Muscle of arm (tissue), 14 donors: ENCODE measurements at places on chromosomes 12 and 14.

- no peak for DNase-seq
Measured at GRCh38 chr12:59234391-59234790, 314.1 kb upstream of the LRIG3 start.

GRCh38 chr14:94153750-94154342 is 20.3 kb upstream of the PPP4R4 start:
- DNase-seq = no peak

GRCh38 chr12:72135021-72135301 is 137.2 kb upstream of the TRHDE start:
- DNase-seq = no peak

DNA sequence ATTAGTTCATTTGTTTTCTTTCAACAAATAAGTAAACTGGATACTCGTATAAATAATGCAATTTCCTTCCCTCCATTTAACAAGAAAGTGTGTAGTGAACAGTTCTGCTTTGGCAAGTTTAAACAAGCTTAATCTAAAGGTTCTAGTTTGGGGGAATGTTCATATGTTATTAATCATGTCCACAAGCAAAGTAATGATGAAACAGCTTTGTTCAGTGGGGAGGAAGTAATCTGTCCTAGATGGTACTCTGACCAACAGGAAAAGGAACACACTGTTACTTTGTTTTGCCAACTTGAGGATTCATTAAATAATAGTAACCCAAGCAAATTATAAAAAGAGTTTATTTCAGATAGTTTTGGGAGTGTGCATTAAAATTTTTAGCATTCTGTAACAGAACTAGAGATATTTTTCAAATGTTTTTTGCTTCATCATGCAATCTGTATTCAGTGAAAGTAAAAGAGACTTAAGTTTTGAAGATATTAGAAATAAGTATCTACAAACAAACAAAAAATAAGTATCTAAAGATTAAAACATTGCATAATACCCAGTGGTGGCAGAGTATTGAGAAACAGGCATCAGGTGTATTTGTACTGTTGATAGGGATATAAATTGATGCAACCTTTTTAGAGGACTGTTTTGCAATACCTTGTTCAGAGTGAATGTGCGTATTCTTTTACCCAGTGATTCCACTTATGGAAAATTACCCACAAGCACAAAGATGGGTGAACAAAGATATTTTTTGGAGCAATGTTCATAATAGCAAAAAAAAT is 61.1 kb downstream of the RAB35 start:
- no peak for DNase-seq

DNA sequence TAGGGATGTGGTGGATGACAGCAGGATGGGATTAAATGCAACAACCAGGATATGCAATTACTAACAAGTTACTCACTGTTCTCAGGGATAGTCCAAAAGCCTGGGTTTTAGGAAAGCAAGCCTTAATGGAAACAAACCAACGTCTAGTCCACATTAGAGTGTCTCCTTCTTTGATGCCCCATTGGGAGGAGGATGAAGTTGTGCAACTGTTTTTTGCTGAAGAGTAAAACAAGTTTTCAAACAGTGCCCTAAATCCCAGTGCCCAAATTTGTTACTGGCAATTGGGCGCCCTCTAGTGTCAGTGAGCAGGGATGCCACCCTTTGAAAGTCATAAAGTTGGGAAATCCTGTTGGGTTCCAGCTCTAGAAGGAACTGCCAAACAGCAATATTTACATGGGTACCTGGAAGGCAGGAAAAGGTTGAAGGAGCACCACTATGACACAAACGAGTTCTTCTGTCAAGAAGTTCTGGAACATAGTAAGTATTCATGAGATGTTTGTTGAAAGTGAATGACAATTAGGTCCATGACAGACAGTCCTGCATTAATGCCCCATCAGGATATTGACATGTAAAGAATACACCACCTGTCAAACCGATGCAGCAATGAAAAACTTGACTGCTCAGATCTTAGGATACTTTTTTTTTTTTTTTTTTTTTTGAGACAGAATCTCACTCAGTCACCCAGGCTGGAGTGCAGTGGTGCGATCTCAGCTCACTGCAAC is 11.1 kb upstream of the DPF3 start:
- peak; percentile 73 for DNase-seq

GRCh38 chr14:105281371-105282097 is 19.3 kb downstream of the BRF1 start:
- peak; percentile 69 for DNase-seq

GRCh38 chr14:105503296-105503640 is 12.2 kb downstream of the TEDC1 start:
- no peak for DNase-seq
